ENCODE measurements at places on chromosomes 7 and 10. TPM values are rescaled to one million over a fixed set of nuclear protein-coding genes. Genes with fewer than 3 reads are reported as not detected.

DNA sequence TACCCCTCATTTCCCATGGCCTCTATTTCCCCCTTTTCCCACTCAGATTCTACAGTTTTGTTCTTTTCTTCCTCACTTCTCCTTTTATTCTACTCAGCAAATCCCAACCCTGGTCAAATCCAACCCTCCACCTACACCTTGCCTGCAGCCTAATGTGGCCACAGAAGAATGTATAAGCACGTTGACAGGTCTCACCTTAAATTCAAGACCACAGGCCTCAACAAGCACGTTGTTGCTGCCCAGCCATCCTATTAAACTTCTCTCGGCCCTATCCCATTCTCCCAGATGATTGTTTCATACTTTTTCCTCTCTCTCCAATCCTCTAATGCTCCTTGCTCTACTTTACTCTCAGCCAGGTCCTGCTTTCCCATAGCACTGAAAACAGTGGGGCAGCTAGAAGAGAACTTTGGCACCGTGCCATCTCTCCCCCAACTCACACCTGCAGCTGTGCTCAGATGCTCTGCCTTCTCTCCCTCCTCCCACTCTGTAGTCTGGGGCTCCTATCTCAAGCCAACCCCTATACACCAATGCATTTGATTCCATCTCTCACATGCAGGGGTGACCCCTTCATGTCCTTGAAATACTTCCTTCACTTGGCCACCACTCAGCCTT, 6.8 kb upstream of the EIF3A start:
- DNase-seq, result no peak

- no peak for DNase-seq
Observed at GRCh38 chr10:51604579-51604978, 94.8 kb downstream of the CSTF2T start.

GRCh38 chr10:129956876-129957673, 7.0 kb downstream of the EBF3 start:
- no peak for DNase-seq

UPK3BL2 gene
- 0.12 TPM for total RNA-seq

SCART1 gene
- total RNA-seq, result not detected

DNA sequence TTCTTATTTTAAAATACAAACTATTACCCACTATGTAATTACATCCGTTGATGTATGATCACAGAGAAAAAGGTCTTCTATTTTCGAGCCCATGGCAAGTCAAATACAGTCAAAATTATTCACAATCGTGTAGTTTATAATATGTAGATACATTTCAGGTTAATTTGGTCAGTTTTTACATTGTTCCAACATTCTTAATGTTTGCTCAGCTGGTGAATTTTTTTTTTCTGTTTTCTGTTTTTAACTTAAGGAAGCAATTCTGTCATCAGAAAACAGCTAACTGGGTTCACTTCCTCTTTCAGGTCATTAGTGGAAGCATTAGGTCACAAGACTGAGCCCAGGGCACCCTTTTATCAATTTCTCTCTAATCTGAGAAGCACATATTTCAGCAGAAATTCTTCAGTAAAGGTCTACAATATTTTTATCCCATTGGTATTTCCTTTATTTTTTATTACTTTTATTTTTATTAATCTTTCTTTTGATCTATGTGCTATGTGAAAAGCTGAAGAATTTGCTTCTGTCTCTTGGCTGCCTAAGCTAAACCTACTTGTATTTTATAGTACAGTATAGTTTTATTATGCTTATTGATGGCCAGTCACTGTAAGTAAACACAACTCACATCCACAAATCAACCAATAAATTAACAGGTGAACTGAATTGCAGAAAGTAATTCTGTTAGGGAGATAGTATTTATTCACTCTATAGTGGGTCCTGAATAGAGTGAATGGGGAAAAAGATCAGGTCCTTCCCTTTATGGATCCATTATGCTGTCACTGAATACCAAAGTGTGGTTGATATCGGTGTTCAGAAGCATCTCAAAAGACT, 84.6 kb downstream of the ICA1 start:
- no peak for DNase-seq

All from A172 (cell line).